ENCODE measurements at places on chromosomes 11 and 22.

DNA sequence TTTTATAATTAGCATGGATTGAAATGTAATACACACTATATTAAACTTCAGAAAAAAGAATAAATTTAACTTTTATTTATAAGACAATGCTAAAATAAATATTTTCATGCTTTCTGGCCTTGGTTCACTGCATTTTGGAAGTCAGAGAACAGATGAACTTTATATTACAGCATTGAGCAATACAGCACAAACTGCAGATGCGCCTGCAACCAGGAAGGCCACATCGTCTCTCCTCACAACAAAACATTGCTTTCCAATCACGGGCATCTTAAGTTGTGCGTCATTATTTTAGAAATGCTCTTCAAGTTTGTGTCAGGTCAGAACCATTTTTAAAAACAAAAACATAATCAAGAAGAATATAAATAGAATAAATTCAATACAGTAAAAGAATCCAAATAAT lies 89.3 kb upstream of the CEP126 start:
- H3K4me3 ChIP-seq: no peak overlapping the region
- H3K27ac ChIP-seq: no peak overlapping the region

- peaks cover under 1% of the 10 kb centered on the region for H3K36me3 ChIP-seq
- no peak overlapping the region for H3K27ac ChIP-seq
- no peak overlapping the region for H3K4me3 ChIP-seq
- H3K4me1 ChIP-seq: peaks cover 4% of the 10 kb centered on the region
- peaks cover 38% of the 10 kb centered on the region for H3K27me3 ChIP-seq
- no peak for DNase-seq
These were observed 44.1 kb upstream of the TPBGL start for GRCh38 chr11:75196426-75196825.

DNA sequence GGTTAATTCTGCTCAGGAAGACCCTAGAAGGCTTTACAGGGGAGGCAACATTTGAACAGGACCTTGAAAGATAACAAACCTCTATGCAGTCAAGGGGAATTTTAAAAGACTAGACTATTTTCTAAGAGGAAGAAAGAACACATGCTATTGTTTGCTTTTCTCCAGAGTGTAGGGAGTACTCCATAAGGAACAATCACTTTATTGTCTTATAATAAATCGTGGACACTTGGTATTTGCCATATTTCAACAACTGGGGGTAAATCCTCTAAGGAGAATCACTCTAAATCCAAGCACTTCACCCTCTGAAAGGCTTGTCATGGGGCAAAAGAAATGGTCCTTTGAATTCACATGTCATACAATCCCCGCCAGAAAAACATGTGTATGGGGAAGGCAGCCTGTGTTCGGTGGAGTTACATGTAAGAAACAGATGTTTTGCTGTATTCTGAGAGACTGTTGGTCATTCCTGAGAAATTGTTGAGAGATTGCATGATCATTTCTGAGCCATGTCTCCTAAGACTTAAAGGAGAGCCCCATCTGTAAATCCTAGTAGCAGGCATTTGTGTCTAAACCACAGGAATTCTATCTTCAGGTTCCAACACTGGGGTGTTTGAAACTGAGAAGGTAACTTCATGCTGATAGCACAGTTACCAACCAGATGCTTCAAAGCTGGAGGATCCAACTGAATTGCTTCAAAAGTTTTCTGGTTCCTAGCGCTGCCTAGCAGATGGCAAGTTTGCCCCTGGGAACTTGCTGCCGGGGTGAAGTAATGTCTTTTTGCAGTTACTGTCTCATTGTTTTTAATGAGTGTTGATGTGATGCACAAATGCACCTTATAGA lies 66.8 kb downstream of the FZD4 start:
- H3K4me1 ChIP-seq: no peaks in the 10 kb centered on the region
- no peak overlapping the region for H3K4me3 ChIP-seq
- peaks cover 38% of the 10 kb centered on the region for H3K27me3 ChIP-seq

GRCh38 chr11:115500547-115501501 lies 3.4 kb downstream of the CADM1 start:
- H3K27me3 ChIP-seq: peaks cover 18% of the 10 kb centered on the region
- H3K4me1 ChIP-seq: peaks cover 10% of the 10 kb centered on the region
- peaks cover 4% of the 10 kb centered on the region for H3K36me3 ChIP-seq

- H3K4me3 ChIP-seq: no peak overlapping the region
- peak overlapping the region; percentile 44 for H3K27ac ChIP-seq
- H3K27me3 ChIP-seq: no peaks in the 10 kb centered on the region
- DNase-seq: no peak
These were observed 17.0 kb downstream of the UVRAG start for GRCh38 chr11:75831915-75832502.

GRCh38 chr11:118167906-118168305 lies 8.5 kb downstream of the SCN2B start:
- H3K4me1 ChIP-seq: no peaks in the 10 kb centered on the region
- H3K36me3 ChIP-seq: peaks cover 7% of the 10 kb centered on the region
- no peak overlapping the region for H3K4me3 ChIP-seq
- H3K27me3 ChIP-seq: peaks cover 71% of the 10 kb centered on the region
- no peak overlapping the region for H3K27ac ChIP-seq

DNA sequence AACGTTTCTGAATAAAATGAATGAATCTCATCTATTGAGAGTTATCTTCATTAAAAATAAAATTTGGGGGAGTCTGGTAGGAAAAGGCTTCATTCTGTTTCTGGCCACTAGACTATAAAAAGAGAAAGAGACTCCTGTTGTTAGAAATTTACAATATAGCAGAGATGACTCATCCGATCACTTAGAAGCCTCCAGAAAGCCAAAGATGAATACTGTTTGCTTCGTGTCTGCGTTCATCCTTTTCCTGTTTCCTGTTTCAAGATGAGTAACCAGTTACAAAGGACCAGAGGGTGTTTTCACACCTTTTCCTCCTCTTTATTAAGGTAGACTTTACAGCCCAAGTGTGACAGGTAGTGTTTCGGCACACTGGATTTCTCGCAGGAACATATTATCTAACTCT lies 1120.7 kb downstream of the LRRC4C start:
- no peak overlapping the region for H3K4me3 ChIP-seq
- H3K27ac ChIP-seq: no peak overlapping the region
- no peaks in the 10 kb centered on the region for H3K36me3 ChIP-seq

GRCh38 chr22:19687561-19688300 lies 26.6 kb upstream of the SEPTIN5 start:
- no peak for DNase-seq
- H3K4me3 ChIP-seq: no peak overlapping the region
- H3K27me3 ChIP-seq: peaks cover 4% of the 10 kb centered on the region
- no peak overlapping the region for H3K27ac ChIP-seq

GRCh38 chr11:69074375-69075140 lies 25.8 kb downstream of the TPCN2 start:
- no peak for DNase-seq
- peaks cover 12% of the 10 kb centered on the region for H3K36me3 ChIP-seq
- H3K4me1 ChIP-seq: peaks cover 12% of the 10 kb centered on the region
- H3K27me3 ChIP-seq: no peaks in the 10 kb centered on the region
- H3K27ac ChIP-seq: no peak overlapping the region

GRCh38 chr11:115905341-115906000 lies 401.3 kb upstream of the CADM1 start:
- H3K4me3 ChIP-seq: no peak overlapping the region
- H3K27ac ChIP-seq: no peak overlapping the region
- DNase-seq: no peak
- H3K27me3 ChIP-seq: no peaks in the 10 kb centered on the region
- H3K36me3 ChIP-seq: no peaks in the 10 kb centered on the region

DNA sequence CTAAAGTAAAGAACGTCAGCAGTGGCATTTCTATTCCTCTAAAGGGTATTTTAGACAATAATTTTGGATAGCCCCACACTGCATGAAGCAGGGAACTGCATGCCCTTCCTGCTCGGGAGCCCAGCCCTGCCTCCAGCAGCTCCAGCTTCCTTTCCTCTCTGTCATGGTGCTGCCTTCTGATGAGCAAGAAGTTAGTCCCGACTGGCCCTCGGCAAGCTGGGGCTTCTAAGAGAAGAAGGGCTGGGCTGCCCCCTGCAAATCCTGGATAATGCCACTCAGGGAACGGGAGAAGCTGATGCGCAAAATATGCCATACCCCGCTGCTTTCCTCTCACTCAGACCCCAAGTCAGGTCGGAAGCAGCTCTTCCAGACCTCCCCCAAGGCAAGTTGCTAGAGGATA lies 296.4 kb downstream of the ETS1 start:
- DNase-seq: no peak
- peaks cover 19% of the 10 kb centered on the region for H3K36me3 ChIP-seq
- peaks cover 83% of the 10 kb centered on the region for H3K4me1 ChIP-seq
- peak overlapping the region; percentile 92 for H3K4me3 ChIP-seq
- no peaks in the 10 kb centered on the region for H3K27me3 ChIP-seq

- DNase-seq: no peak
- peaks cover 16% of the 10 kb centered on the region for H3K4me1 ChIP-seq
- no peak overlapping the region for H3K4me3 ChIP-seq
These were observed 7.9 kb downstream of the ASPHD2 start for GRCh38 chr22:26436903-26437515.

GRCh38 chr11:46967962-46968361 lies 31.4 kb downstream of the CSTPP1 start:
- H3K4me1 ChIP-seq: no peaks in the 10 kb centered on the region
- no peak overlapping the region for H3K4me3 ChIP-seq
- H3K36me3 ChIP-seq: no peaks in the 10 kb centered on the region
- H3K27ac ChIP-seq: no peak overlapping the region
- no peaks in the 10 kb centered on the region for H3K27me3 ChIP-seq

GRCh38 chr11:20037396-20038153 lies 122.7 kb downstream of the DBX1 start:
- H3K4me3 ChIP-seq: no peak overlapping the region
- H3K27me3 ChIP-seq: peaks cover 43% of the 10 kb centered on the region
- no peaks in the 10 kb centered on the region for H3K4me1 ChIP-seq
- H3K36me3 ChIP-seq: no peaks in the 10 kb centered on the region

GRCh38 chr11:108606495-108607160 lies 13.1 kb upstream of the EXPH5 start:
- no peak overlapping the region for H3K4me3 ChIP-seq
- no peak for DNase-seq
- no peak overlapping the region for H3K27ac ChIP-seq
- H3K4me1 ChIP-seq: no peaks in the 10 kb centered on the region

- H3K27me3 ChIP-seq: peaks cover 100% of the 10 kb centered on the region
- H3K36me3 ChIP-seq: no peaks in the 10 kb centered on the region
- no peak overlapping the region for H3K27ac ChIP-seq
- no peak for DNase-seq
- H3K4me3 ChIP-seq: no peak overlapping the region
- H3K4me1 ChIP-seq: no peaks in the 10 kb centered on the region
These were observed 7.8 kb downstream of the DSCAML1 start for GRCh38 chr11:117789241-117789640.

DNA sequence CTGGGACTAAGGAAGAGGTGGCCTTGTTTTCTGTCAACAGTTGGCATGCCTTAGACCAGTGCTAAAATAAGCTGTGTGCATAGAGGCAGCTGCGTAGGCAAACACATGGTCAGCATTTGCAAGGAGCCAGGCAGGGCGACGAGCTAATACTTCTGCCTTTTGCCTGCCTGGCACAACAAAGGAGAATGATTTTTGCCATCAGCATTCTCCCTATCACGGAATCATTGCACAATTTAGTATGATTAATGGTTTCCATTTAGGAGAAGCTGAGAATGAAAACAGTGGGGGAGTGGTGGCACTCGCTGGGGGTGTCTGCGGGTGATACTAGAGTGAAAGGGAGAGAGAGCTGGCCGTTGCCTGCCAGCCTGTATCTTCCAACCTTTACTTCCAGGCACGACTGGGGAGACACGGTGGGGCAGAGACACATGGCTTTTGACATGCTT lies 336.0 kb downstream of the CADM1 start:
- no peak overlapping the region for H3K4me3 ChIP-seq
- no peaks in the 10 kb centered on the region for H3K36me3 ChIP-seq
- no peak for DNase-seq
- H3K4me1 ChIP-seq: no peaks in the 10 kb centered on the region

Data from effector memory CD8-positive, alpha-beta T cell (primary cell).